ENCODE measurements at places on chromosomes 13 and 19. TPM values are rescaled to one million over a fixed set of nuclear protein-coding genes. Genes with fewer than 3 reads are reported as not detected.

DNA sequence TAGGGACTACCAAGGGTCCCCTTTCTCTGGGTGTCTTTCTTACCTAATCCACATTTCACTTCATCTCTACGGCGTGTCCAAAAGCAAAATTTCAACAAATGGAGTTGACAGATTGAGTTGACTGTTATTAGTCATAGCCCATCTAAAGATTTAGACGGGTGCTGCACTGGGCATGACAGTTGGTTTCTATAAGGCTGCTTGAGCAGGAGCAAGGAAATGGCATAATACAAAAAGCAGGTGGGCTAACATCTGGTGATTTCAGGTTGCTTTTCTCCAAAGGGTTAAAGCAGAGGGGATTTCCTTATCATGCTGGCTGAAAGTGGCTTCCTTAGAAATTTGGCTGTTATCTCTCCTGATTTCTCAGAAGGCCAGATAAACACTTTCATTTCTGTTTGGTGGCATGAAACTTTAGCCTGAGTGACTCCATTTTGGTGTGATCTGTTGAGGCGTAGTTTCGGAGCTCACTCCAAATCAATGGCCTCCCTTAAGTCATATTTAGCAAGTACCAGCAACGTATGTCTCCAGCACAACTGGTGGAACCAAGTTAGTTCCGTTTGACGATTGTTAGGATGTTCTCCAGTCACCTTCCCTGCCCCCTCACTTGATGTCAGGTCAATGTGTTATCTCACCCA, 440.4 kb downstream of the FGF9 start:
- no peaks in the 10 kb centered on the region for H3K27me3 ChIP-seq
- DNase-seq = no peak
- H3K4me3 ChIP-seq = no peak overlapping the region
- H3K27ac ChIP-seq = no peak overlapping the region
- H3K4me1 ChIP-seq = peaks cover 17% of the 10 kb centered on the region

GRCh38 chr19:49687566-49688316, 1.7 kb upstream of the ADM5 start:
- DNase-seq = no peak
- H3K27me3 ChIP-seq = peaks cover 26% of the 10 kb centered on the region
- peaks cover 28% of the 10 kb centered on the region for H3K4me1 ChIP-seq
- peak overlapping the region; percentile 63 for H3K4me3 ChIP-seq

GRCh38 chr19:46698395-46699321, 18.3 kb downstream of the PRKD2 start:
- no peak overlapping the region for H3K27ac ChIP-seq
- no peak overlapping the region for H3K4me3 ChIP-seq
- no peaks in the 10 kb centered on the region for H3K27me3 ChIP-seq
- H3K36me3 ChIP-seq = peaks cover 91% of the 10 kb centered on the region
- H3K4me1 ChIP-seq = no peaks in the 10 kb centered on the region

The CGB8 gene
- not detected for total RNA-seq
